Eye (tissue), 1 donor: ENCODE measurements at places on chromosomes 13 and 19.
A peak's percentile ranks its signal among the peaks of the same experiment; 100 is the strongest.

GRCh38 chr19:36489920-36490415, 607 bp upstream of the ZNF566 start:
- DNase-seq = no peak

DNA sequence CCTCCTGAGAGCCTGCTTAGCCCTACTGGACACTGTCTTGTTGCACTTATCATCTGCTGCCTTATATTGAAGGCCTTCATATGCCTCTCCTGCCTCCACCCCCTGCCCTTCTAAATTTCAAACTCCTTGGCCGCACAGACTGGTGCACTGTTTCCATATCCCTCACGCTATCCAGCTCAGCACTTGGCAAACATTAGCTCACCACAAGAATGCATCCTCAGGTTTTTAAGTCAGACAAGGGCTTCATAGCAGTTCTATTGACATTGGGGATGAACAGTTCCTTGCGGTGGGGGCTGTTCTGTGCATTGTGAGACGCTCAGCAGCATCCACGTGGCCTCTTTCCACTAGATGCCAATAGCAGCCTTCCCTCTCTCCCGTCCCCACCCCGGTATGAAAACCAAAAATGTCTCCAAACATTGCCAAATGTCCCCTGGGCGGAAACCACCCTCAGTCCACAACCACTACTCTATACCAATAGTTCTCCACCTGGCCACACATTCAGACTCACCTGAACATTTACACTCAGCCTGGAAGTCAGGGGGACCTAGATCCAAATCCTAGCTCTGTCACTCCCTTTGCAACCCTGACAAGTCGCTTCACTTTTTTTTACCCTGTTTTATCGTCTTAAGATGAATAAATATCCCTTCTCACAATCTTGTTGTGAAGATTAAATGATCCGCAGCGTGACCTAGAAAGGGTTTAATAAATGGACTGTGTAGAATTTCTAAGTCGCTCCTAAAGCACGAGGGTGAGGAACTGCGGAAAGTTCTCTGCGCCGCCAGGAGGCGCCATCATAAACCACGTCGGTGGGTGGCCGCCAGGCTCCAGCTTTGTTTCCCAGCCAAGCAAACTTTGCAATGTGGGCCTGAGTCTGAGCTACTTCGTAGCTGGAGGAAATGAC, 3.6 kb upstream of the CEACAM3 start:
- peak; percentile 30 for DNase-seq

GRCh38 chr13:81207636-81208035, 866.7 kb upstream of the SPRY2 start:
- DNase-seq = no peak

GRCh38 chr13:25602176-25602575, 230.4 kb downstream of the ATP8A2 start:
- DNase-seq = no peak

DNA sequence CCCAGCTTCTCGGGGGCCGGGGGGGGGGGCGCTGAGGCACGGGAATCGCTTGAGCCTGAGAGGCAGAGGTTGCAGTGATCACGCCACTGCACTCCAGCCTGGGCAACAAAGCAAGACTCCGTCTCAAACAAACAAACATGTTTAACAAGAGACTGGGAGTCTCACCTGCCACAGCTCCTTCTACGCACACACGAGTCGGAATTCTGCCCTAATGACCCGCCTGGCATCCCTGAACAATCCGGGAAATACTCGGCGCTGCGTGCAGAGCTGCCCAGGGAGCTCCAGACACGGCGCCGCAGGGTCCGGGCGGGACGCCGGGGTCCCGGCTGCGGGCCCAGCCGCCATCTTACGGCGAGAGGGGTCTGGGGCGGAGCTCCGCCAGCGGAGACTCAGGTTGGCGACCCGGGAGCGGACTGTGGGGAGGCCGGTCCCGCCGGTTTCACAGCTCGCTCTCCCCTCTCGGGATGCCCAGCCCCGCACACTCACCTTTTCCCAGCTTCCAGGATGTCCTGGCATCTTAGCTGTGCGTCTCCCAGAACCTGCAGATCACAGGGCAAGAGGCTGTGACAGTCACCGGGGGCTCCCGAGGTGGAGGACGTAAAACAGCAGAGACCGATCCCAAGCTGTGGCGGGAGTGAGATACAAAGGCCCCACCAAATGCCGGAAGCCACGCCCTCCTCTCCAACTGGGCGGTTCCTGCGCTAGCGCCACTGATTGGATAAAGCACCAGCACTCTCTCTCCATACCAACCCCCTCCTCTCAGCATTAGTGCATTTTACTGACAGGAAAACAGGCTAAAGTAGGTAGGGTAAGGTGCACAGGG, 23.6 kb upstream of the ZNF724 start:
- DNase-seq = peak; percentile 98

DNA sequence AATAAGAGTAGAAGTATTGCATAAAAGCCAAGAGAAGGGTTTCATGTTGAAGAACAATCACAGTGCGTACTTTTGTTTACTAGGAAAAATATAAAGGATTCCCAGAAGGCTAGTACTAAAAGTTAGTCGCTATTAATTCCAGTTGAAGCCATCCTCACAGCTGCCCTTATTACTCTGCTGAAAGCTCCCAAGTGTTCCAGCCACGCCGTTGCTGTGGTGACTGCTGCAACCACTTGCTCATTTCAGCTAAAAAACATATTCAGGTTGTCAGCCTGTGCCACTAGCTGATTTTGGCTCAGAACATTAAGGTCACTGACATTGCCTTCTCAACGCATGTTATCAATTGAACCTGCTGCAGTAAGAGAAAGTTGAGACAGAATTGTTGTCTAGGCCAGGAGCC, 87.1 kb upstream of the FNDC3A start:
- no peak for DNase-seq

DNA sequence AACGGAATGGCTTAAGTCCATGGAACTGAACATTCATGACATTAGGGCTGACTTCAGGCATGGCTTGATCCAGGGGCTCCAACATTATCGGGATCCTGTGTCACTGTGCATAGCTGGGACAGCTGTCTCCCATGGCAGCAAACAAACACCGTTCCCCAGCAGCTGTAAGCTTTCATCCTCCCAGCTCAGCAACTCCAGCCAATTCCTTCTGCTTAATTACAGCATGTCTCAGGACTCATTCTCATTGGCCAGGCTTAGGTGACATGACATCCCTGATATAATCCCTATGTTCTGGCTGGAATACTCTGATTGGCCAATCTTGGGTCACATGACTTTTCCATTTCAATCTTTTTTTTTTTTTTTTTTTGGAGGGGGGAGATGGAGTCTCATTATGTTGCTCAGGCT, 10.9 kb upstream of the TLE5 start:
- peak; percentile 75 for DNase-seq

DNA sequence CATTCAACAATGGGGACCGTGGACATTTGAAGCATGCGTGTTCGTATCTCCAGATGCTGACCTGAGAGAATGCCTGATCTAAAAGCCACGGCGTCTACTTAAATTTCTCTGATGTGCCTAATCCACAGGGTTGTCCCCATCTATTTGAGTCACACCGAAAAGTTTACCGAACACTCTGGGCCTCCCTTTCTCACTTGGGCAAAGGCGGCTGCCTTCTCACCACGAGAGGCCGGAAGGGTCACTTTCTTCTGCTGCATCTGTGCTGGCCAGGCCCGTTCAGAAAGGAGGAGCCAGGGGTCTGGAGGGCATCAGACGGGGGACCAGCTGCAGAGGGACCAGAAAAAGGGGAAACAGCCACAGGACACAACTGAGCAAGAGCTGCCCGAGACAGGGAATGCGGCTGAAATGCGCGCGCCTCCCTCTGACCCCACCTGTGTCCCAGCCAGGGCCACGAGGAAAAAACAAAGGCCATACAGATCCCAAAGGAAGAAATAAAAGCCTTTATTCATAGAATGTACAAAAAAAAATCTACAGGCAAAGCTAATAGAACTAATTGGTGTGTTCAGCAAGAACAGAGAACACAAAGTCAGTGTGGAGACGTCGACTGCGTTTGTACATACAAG, 71.3 kb upstream of the C13orf46 start:
- DNase-seq = no peak

- DNase-seq = no peak
These were observed 60.2 kb downstream of the ITGBL1 start for GRCh38 chr13:101512650-101513049.

DNA sequence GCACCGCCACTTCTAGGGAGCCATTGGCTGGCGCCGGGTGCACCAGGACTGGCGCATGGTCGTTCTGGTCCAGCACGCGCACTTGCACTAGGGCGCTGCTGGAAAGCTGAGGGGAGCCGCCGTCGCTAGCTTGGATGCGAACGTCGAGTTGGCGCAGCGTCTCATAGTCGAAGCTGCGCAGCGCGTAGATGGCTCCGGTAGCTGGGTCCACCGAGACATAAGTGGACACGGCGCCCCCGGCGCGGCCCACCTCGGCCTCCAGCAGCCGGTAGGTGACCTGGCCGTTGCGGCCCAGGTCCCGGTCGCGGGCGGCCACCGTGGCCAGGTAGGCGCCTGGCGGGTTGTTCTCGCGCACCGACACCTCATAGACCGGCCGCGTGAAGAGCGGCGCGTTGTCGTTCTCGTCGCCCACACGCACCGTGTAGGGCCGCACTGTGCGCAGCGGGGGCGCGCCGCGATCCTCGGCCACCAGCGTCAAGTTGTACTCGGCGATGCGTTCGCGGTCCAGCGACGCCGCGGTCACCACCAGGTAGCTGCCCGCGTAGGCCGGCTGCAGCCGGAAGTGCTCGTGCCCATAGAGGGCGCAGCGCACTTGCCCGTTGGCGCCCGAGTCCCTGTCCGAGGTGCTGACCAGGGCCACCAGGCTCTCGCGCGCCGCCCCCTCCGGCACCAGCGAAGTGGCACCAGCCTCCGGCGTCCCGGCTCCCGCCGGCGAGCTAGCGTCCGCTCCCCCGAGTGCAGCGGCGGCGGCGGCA, 1.7 kb downstream of the PCDH8 start:
- DNase-seq = peak; percentile 92

DNA sequence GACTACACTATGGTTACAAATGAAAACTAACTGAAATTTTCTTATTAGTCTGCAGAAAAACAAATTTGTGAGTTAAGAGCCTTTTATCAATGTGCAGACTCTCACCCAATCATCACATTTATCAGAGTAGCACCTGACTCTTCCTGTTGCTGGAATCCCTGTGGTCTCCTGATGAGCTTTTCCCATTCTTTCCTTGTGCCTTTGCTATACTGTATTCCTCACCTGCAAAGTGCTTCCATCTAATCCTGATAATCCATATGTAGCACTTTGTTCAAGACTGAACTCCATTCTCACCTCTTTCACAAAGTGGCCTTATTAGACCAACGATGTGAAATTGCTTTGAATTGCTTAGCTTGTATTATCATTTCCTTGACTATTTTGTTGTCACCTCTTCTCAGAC, 225.3 kb downstream of the LHFPL6 start:
- no peak for DNase-seq

DNA sequence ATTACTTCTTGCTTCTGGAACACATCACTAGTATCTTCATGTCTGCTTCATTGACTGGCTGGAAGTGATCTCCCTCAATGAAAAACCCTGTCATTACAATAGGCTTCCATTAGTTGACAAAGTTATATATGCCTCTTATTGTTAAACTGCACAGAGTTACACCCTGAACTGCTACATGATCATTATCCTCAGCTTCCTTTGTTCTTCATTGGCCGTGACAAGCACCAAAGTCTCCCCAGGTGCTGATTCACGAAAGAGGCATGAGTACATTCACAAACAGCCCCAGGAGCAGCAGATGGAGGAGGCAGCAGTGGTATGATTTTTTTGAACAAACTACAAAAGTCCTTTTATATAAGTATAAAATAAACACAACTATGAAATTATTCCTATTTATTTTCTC, 51.4 kb downstream of the VWA8 start:
- DNase-seq = no peak

GRCh38 chr13:73608157-73608516, 526.1 kb downstream of the KLF12 start:
- no peak for DNase-seq

DNA sequence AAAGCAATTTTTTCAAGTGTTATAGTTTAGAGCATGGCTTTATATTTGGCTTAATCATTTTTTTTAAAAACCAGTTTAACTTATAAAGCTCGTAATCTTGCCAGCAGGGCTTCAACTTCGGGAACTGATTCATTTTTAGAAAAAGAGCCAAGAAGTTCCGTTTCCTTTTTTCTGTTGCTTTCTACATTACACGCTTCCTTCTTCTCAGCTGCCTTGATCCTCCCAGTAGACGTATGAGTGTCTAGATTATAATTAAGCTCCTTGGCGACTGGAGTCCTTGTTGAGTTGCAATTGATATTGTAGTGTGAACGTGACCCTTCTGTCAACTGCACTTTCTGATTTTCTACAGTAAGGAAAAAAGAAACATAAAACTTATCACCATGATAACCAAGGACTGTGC, 497.2 kb downstream of the DIAPH3 start:
- DNase-seq = peak; percentile 28
